ENCODE measurements at places on chromosomes 12 and 14.
A peak's percentile ranks its signal among the peaks of the same experiment; 100 is the strongest.

- no peak for DNase-seq
These were observed 9.3 kb upstream of the OAS3 start for GRCh38 chr12:112928978-112929377.

DNA sequence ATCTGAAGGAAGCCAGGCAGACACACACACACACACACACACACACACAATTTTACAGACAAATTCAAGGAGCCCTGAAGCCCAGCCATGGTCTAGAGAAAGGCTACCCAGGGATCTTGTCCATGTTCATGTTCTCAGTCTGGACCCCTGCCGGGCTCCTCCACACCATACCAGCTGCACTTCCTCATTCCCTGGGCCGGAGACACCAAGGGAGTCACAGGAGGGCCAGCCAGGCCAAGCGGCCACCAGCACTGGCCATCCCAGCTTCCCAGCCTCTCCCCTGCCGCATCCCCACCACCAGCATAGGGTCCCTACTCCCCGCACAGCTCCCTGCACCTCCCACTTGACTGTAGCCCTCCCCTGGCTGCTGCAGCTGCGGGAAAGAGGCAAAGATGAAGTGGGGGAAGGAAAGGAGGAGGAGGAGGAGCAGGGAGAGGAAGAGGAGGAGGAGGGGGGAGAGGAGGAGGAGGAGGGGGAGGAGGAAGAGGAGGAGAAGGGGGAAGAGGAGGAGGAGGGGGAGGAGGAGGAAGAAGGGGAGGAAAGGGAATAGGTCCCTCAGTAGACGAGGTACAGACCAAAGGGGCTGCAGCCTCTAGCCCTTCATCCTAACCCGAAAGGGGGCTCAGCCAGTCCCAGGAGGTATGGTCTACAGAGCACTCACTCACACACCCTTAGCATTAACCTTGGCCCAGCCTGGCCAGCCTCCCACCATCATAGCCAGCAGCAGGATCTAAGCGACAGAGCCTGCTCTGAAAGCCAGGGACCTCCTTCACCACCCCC lies 293.2 kb downstream of the DPF3 start:
- peak; percentile 48 for DNase-seq

GRCh38 chr14:92630367-92630766 lies 116.8 kb downstream of the RIN3 start:
- DNase-seq = no peak

DNA sequence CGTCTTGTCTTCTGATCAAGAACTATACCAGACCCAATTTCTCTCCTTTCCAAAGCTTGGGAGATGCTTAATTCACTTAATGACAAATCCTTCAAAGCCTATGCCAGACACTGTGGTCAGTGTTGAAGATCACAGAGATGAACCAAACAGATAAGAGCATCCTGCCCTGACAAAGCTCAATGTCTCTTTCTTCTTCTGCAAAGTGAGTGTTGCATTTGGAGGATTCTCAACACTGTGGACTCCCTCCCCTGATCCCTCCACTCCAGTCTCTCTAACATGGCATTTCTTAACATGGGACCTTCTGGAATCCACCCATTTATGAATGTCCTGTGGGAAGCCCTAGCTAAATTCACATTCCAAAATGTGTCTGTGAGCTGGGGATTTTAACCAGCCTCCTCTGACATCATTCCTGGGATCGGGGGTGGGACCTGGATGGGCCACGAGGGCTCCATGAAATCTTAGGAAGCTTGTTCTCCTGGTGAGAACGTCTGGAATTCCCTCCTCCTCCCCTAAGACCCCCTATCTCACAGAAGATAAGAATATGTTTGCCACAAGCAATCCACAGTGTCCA lies 20.3 kb downstream of the SYNE3 start:
- no peak for DNase-seq

- peak; percentile 21 for DNase-seq
These were observed 132.7 kb upstream of the DYRK2 start for GRCh38 chr12:67515679-67516340.

GRCh38 chr12:6322969-6323339 lies 12.5 kb downstream of the PLEKHG6 start:
- DNase-seq = no peak

DNA sequence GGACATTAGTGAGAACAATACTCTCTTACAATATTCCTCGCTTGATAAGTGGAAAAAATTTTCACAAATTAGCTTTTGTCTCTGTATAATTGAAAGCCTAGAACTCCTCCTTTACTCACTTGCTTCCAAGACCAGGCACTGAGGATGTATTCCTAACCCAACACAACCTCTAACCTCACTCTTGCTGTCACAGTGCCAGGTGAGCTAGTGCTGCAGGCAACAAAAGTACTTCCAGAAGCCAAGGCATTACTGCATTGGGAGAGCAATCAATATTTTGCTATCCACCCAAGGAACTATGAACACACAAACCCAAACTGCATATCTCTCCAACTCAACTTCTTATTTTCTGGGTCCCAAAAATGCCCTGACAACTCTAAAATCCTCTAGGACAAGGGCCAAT lies 1081.0 kb downstream of the VRK1 start:
- no peak for DNase-seq

DNA sequence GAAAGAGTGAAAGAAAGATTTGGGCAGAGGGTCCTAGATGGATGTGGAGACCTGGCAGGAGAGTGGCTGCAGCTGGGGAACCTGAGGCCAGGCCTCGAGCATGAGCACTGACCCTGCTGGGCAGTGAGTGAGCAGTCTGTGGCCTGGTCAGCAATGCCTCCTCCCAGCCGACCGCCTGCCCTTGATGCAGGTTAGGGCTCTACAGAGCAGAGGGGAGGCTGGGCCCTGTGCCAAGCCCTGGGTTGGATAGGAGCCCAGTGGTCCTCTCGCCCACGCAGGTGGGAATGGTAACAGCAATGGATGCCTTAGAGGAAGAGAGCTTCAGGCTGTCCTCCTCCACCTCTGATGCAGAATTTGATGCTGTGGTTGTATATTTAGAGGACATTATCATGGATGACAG lies 59.8 kb downstream of the RAB35 start:
- no peak for DNase-seq

DNA sequence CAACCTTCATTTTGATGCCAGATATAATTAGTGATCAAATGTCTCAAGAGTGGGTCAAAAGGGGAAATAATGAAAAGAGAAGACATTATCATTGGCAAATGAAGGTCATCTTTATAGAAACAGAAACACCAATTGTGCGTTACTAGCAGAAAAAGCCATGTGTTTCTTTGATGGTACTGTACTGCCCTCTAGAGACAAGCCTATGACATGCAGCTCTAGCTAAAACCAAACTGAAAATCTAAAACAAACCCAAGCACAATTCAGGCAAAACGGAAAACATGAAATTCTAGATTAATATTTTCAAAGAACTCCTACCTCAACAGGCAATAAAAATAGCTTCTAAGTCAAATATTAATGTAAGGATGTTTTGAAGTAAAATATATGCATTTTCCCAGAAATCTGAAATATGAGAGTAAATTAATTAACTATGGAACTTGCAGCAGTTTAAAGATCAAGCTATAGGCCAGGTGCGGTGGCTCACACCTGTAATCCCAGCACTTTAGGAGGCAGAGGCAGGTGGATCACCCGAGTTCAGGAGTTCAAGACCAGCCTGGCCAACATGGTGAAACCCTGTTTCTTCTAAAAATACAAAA lies 115.4 kb downstream of the KLHL28 start:
- DNase-seq = peak; percentile 69

- DNase-seq = no peak
These were observed 10.2 kb upstream of the LRRC10 start for GRCh38 chr12:69620921-69621320.

DNA sequence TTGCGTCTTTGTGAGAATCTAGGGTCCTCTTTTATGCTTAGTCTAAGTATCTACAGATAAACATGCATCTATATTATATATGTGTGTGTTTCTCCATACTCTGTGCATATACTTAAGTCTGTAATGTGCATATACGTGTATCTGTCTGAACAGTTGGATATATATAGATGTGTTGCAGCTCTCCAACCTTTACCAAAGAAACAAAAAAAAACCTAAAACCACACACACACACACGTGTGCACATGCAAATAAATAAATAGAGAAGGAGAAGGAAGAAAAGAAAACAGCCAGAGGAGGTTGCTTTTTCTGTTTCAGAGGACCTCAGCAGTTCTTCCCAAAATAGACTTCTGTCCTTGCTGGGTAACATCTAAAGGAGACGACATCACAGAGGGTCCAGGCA lies 244.9 kb downstream of the CACNA1C start:
- DNase-seq = no peak

GRCh38 chr12:32612658-32613614 lies 66.2 kb upstream of the DNM1L start:
- DNase-seq = peak; percentile 7

DNA sequence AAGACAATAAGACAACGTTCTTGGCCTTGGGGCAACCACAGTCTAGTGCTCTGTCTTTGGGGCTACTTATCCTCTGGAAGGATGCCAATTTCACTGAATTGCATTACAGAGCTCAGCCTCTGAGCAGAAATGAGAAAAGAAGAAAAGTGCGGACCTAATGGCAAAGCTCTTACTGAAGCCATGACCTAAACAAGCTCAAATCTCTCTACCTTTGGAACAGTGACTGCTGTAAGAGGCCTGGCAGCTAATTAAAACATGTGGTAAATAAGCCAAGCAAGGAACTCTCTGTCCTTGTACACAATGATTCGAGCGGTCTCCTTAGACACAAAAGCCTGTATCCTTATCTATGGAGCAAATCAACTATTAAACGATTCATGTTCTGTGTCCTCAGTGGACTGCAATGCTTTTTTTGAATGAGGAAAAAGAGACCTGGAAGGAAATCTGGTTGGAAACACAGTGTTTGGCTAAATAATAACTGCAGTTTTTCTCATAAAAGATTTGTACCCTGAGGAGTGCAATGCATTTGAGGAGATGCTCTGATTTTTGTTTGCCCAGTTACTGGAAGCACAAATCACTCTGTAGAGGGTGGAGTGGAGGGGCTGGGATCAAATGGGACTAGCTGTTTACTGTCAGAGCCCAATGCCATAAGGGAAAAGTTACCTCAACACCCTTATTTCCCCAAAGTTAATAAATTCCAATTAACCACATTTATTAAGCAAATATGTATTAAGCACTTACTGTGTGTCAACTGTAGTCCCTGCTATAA lies 113.9 kb downstream of the NDUFA12 start:
- DNase-seq = no peak

DNA sequence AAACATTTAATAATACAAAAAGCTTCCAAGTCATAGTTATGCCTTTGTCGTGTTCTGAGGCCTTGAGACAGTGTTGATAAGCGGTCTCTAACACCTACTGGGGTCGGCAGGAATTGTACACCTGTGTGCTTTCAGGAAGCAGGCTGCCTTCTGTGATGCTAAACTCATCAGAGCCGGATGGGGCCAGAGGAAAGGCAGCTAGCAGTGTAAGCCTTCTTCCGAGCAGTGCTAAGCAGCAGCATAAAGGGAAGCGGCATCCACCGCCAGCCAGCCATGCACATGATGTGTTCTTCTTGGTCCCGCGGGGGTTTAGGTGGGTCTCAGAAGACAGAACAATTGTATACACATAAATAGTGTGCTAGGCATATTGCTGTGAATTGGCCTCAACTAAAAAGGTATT lies 159.3 kb downstream of the SLC15A4 start:
- no peak for DNase-seq

DNA sequence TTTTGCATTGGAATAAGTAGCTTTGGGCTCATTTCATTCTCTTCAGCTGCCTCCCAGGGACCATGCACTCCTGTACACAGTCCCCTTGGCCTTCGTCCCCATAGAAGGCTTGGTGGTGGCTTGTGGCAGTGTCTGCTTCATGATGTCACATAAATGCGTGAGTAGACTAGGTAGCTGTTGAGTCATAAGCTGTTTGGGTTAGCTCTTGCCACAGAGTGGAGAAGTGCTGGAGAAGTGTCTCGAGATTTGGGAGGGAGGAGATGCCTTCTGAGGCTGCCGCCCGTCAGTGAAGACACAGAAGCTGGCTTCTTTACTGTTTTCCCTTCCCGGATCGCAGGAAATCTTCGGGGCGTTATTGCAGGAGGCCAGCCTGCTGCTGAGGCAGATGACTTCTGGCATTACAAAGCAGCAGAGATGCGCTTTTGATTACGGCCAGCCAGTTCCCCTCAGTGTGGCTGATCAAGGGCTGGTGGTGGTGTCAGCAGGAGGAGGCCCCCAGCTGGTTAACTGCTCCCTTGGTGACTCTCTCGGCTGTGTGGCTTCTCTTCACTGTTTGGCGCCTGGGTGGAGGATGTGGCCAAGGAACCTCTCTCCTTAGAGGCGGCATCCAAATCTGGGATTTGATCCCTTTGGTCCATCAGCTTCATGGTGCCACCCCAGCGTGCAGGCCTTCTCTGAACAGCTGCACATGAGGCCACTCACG lies 67.6 kb downstream of the AACS start:
- DNase-seq = no peak

- no peak for DNase-seq
These were observed 51.0 kb downstream of the PAH start for GRCh38 chr12:102865821-102866615.

GRCh38 chr14:20797164-20797563 lies 5.5 kb downstream of the RNASE1 start:
- no peak for DNase-seq

DNA sequence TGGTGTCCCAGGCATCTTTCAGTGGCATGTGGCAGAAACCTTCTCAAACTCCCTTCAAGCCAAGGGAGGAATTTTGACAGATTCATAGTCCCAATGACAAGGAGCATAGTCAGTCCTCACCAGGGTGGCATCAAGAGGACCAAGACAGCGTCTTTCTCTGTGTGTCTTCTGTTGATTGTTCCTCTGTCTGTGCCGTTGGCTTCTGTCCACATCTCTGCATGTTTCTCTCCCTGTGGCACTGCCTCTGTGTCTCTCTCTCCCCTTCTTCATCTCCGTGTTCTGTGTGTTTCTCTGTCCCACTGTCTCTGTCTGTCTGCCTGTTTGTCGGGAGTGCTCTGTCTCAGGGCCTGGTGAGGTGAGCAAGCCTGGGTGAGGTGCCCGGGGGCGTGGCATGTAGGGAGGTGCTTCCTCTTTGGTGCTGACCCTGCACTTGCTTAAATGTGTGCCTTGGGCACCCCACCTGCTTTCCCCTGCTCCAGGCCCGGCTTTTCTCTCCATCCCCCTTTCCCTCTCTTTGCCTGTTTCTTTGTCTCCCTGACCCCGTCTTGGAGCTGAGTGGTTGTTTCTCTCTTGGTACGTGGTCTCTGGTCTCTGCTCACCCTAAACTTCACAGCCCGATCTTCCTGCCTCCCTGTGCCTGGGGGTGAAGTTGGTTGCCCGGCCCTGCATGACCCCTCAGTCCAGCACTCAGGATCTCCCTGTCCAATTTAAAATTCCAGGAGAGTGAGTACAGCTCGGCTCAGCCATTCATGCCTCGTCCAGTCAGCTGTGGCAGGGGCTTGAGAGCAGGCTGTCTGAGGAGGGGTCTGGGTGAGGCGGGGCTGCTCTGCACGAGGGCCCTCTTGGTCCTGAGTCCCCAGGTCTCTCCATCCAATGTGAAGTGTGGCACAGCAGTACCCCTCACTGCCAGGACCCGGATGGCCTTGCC lies 28.5 kb downstream of the JDP2 start:
- DNase-seq = no peak

DNA sequence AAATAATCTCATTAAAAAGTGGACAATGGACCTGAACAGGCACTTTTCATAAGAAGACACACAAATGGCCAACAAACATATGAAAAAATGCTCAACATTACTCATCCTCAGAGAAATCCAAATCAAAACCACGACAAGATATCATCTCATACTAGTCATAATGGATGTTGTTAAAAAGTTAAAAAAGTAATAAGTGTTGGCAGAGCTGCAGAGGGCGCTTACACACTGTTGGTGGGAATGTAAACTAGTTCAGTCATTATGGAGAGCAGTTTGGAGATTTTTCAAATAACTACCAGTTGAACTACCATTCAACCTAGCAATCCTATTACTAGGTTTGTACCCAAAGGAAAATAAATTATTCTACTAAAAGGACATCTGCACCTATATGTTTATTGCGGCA lies 47.2 kb downstream of the FOXG1 start:
- DNase-seq = peak; percentile 2
